Activated CD4-positive, alpha-beta memory T cell treated with anti-CD3 and anti-CD28 coated beads for 36 hours (primary cell): ENCODE measurements at places on chromosomes 6 and 20.

- no peak for DNase-seq
Measured at GRCh38 chr6:157462956-157463742, 82.2 kb downstream of the ZDHHC14 start.

DNA sequence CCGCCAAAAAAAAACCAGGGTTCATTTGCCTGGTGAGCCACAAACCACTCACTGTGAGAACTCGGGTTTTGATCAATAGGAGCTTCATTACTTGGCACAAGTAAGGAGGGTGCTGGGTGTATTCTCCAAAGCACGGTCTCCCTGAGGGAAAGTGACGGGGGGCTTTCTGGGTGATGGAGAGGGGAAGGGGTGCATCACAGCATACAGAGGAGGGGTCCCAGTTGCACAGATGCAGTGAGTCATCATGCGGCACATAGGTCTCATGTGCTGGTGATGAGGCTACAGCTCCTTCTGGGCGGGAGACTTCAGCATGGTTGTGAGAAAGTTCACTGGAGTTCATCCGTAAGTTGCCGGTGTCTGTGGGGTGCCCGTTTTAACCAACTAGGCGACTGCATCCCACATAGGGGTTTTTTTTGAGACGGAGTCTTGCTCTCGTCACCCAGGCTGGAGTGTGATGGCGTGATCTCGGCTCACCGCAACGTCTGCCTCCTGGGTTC lies 36.2 kb downstream of the SUN5 start:
- DNase-seq: peak; percentile 76

DNA sequence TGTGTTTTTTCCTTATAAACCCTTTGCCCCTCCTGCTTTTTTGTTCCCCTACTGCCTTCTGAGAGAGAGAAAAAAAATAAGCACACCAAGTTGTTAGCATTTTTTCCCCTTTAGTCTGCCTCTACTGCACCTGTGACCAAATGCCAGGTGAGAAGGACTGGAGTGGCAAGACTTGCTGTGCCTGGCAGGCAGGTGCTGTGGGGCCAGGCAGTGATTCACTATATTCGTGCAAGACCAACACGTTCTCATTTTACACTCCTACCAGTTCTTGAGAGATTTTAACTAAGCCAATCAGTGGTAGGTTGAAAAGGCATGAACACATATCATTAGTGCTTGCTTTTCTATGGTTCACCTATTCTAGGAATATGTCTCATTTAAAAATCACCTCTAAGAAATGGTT lies 109.7 kb downstream of the FIG4 start:
- DNase-seq: no peak

DNA sequence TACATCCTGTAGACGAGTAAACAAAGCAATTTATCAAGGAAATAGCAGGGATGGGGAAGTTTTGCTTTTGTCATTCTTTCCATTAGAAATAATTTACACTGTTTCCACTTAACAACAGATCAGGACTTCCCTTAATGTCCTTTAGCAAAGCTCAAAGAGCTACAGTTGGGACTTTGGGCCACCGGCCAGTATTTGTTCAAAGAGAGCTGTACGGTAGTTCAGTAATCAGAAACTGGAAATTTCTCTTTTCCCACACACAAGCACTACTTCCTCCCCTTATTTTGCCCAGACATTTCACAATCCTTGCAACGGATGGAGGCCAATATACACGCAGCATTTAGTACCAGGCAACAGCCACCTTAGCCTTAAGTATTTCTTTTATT lies 12.1 kb upstream of the HINT3 start:
- DNase-seq: no peak

GRCh38 chr20:32521780-32522525 lies 63.2 kb downstream of the NOL4L start:
- DNase-seq: peak; percentile 78

DNA sequence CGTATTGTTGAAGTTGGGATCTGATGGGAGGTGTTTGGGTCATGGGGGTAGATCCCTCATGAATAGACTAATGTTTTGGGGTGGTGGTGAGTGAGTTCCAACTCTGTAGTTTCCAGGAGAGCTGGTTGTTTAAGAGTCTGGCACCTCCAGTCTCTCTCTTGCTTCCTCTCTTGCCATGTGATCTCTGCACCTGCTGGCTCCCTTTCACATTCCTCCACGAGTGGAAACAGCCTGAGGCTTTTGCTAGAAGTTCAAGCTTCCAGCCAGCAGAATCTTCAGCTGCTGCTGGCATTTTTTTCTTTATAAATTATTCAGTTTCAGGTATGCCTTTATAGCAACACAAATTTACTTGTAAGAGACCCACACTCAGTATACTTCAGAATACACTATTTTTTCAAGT lies 1021.6 kb downstream of the EYS start:
- no peak for DNase-seq

DNA sequence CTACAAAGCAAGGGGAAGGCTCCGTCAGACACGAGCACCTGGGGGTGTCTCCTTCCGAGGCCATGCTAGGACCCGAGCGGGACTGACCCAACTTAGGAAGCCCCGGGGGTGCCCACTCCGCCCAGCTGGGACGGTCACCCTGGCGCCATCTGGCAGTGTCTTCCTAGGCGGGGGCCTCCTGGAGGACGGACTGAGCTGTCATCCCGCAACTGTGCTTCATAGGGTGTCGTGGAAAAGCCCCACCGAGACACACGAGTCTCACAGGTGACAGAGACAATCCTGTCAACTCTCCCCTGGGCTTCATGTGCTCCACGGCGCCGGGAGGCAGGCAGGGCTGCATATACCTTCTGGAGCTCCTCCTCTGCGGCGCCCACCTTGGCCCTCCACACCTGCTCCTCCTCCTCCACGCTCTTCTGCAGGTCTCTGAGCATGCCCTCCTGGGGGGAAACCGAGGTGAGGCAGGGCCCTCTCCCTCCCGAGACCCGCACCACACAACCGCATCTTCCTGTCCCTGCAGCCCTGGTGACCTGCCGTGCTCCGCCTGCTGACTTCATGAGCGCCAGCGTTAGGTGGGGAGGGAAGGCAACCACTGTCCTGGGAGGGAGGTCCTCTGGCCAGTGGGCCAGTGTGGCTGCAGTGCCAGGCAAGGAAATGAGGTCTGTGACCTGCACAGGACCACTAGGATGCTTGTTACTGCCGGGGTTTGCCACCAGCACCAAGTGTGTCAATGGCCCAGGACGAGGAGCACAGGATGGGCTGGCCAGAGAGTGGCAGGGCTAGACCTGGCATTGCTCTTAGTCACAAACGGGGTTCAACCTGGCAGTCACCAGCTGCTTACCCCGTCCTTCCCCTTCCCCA lies 50.7 kb downstream of the DSTN start:
- DNase-seq: no peak

GRCh38 chr6:56297022-56297989 lies 49.9 kb upstream of the COL21A1 start:
- no peak for DNase-seq

- DNase-seq: no peak
Measured at GRCh38 chr6:110556317-110557110, 80.1 kb upstream of the SLC22A16 start.

DNA sequence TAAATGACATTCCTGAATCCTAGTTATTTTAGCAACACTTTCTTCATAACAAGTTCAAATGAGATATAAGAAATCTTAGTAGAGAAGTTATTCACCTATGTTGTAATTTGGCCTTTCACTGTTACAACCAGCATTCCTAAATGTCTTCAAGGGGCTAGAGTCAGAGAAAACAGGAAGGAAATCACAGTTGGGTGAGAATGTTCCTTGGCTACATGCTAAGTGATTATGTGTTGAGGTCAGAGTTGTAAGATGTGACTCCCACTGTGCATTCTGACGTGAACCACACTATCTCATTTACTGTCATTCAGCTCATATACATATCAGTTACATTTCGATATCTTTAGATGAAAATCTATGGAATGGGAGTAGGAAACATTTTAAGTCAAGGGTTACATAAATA lies 51.0 kb upstream of the MLIP start:
- no peak for DNase-seq

- DNase-seq: no peak
Measured at GRCh38 chr6:17886891-17887290, 100.5 kb downstream of the KIF13A start.

DNA sequence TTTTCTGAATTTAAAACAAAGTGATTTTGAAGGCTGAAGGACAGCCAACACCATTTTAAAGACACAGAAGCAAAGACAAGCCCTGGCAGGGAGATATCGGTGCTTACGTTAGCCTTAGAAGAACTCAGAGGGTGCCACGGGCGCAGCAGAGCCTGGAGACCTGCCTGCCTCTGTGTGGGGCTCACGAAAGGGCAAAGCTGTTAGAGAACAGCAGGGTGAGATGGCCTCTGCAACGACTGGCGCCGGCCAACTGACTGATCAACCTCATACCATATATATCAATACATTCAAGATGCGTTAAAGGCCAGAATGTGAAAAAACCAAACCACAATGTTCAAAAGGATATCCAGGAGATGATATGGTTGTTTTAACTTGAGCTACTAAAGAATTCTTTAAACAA lies 151.0 kb upstream of the RPS6KA2 start:
- DNase-seq: no peak

DNA sequence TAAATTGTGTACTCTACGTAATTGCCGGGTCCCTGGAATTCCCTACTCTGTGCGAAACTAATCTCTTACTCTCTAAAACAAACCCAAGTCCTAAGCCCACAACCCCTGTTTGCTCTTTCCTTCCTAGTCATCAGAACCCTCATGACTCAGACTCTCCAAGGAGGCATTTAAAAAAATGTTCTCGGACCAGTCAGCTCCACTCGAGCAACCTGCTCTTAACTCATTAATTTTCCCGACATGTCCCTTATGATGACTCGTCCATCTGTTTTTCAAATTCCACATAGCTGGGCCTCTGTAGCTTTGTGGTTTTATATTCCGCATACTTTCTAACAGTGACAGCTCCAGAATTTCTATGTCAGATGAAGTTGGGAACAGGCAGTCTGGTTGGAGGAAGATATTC lies 2.6 kb upstream of the MUC22 start:
- DNase-seq: no peak

- no peak for DNase-seq
Measured at GRCh38 chr6:15243910-15244619, 1.8 kb upstream of the JARID2 start.

- DNase-seq: no peak
Measured at GRCh38 chr6:147141711-147142308, 62.4 kb upstream of the STXBP5 start.
